Cortex of kidney (tissue), 1 donor: ENCODE measurements at places on chromosomes 6 and 20.

DNA sequence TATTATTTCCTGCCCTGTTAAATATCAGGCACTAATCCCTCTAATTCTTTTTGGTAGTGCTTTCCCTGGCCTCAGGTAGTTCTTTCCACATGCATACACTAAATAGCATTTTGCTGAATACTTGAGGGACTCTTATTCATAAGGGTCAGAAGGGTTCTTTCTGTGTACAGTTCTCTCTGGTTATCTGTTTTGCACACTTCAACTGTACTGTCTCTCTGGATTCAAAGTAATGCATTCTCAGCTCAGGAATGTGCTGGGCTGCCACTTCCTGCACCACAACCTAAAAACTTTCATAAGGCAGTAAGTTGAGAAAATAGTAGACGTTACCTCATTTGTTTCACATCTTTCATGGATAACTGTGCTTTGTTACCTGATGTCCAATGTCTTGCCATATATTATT, 32.1 kb downstream of the C6orf141 start:
- no peak for DNase-seq

- DNase-seq = no peak
Observed at GRCh38 chr6:34237722-34238584, 1.3 kb downstream of the HMGA1 start.

DNA sequence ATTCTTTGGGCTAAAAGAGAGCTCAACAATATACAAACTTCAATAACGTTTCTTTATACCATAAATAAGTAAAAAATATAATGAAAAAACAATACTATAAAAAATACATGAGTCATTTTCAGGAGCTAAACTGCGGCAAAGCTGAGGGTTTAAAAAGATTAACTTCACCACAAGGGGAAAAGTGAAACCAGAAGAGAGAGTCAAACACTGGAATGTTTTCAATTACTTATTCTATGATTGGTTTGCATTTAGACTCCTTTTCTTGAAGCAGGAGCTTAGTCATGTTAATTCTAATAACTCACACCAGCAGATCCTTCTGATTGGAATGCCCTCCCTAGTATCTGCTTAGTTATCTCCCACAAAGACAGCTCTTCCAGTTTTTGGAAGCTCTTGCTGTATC, 627.3 kb downstream of the UTRN start:
- DNase-seq = no peak

DNA sequence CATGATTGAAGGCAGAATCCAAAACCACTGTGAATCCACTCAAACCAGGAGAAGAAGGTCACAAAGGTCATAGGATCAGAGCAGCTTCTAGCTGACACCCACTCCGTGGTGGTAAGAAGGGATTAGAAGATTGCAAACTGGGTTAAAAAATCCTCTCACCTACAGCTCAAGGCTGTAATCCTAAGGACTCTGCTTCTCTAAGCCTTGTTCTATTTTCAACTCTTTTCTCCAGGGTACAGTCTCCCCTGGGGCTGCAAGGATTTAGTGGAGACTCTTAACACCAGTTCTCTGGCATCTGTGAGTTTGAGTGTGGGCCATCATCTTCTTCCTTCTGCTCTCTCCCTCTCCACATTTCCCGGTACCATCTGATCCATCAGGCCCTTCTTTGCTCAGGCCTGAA, at the start of gene GUCA1A:
Gene GUCA1A (plus strand): TSS at position 264 of the 400 bp plus-strand sequence. CDS start 250 bp downstream, outside the sequence.
- no peak for DNase-seq

DNA sequence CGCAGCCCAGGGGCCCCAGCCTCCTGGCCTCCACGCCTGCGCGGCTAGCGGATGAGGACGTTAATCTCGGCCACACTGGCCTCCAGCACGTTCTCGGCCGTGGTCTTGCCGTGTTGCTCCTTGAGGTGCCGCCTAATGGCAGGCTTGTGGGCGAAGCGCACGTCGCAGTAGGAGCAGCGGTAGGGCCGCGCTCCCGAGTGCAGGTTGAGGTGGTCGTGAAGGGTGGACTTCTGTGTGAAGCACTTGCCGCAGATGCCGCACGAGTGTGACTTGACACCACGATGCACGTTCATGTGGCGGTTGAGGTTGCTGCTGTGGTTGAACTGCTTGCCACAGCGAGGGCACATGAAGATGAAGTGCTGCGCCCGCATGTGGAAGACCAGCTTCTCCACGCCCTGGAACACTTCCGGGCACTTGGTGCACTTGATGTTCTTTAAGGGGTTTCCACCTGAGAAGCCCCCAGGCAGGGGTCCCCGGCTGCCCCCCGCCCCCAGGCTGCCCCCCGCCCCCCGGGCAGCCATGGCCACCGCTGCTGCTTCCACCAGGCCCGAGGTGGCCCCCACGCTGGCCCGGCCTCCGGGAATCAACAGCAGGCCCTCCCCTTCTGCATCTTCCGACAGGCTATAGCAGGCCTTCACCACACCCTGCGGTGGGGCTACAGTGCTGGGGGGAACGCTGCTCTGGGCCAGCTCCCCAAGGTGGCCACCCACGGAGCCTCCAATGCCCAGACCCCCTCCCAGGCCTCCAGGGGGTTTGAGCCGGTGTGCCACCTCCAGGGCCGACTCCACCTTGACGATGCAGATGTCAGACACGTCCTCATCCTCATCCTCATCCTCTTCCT, 1.8 kb downstream of the ZBTB12 start:
- DNase-seq = no peak

- no peak for DNase-seq
Observed at GRCh38 chr6:27251112-27251605, 3.7 kb downstream of the PRSS16 start.

- no peak for DNase-seq
Observed at GRCh38 chr20:38139977-38140753, 24.9 kb downstream of the TGM2 start.

DNA sequence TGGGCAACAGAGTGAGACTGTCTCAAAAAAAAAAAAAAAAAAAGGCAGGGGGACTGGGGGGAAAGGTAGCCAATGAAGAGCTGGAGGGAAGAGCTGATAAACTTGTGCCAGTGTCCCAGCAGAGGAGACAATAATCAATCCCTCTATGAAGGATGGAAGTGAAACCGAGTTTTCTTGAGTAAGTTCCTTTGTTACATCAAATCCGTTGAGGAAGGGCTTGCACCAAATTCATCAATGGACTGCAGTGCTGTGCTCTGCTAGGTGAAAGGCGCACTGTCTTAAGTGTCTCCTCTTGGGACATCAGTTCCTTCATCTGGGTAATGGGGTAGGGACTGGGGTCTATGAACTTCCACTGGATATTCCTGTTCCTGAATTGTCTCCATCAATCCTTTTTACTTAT, 3.0 kb upstream of the CRIP3 start:
- no peak for DNase-seq

- no peak for DNase-seq
Observed at GRCh38 chr6:119319694-119320093, 29.9 kb downstream of the MAN1A1 start.

DNA sequence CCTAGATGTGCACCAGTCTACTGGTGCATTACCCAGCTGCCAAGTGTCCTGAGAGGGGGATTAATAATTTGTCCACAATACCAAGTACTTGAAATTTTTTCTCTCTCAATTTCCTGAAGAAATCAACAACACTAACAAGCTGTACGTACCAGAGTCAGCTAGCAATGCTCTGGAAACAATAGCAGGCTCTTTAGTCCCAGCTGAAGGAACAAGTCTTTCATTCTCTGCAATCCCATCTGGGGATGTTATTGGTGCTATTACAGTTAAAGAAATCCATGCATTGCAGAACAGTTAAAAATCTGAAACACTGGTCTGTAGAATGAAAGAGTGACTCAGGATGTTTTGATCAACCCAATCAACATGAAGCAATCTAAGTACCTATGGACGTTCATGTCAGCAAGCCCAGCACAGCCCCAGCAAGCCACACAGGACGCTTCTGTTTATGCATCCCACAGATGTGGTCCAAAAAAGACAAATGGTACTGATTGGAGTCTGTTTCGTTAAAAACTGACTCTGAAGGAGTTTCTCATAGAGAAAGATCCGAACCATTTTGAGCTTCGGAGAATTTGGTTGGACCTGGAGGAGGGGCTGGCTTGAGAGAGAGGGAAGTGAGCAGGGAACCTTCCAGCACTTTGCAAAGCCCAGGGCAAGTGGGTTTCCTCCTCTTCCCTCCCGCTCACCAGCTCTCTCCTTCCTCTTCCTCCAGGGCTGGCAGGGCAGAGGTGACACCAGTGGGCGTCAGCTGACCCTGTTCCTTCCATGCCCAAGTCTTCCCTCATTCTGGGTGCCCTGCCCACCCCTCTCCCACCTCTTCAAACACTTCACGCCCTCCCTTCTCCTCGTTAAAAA, 11.9 kb downstream of the PRR18 start:
- DNase-seq = no peak

- no peak for DNase-seq
Observed at GRCh38 chr6:32637219-32637880, at the start of gene HLA-DQA1. Gene HLA-DQA1, plus strand, starts transcription at chr6:32637406. Its CDS starts 53 bp downstream, at chr6:32637459.

DNA sequence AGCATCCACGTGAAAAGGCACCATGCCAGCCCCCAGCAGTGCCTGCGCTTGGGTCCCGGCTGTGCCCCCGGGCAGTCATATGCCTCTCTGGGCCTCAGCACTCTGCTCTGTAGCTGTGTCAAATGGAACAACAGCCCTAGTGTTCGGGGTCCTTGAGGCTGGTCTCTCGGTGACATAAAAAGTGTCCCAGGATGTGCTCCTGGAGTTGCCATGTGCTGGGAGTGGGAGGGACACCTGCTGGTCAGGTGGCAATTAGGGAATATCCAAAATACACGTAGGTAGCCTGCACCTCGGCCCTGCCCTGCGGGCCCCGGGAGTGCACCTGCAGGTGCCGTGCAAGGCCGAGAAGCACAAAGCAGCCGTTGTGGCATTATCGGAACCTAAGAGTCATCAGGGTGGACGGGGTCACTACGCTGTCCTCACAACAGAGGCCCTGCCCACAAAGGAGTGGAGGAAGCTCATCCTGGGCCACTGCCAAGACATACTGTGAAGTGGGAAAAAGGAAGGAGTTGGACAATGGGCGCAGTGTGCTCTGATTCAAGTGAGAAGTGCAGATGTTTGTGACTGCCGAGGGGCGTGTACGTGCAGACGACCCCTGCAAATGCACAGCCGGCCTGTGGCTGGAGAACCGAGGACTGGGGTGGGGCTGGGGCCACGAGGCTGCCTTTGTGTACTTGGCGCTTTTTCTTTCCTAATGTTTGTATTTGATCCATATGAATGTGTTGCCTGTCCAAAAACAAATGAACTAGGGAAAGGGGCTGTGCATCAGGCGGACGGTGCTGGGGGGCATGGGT, 24.6 kb downstream of the SLCO4A1 start:
- no peak for DNase-seq

GRCh38 chr6:144758602-144759001, 473.5 kb downstream of the UTRN start:
- no peak for DNase-seq

DNA sequence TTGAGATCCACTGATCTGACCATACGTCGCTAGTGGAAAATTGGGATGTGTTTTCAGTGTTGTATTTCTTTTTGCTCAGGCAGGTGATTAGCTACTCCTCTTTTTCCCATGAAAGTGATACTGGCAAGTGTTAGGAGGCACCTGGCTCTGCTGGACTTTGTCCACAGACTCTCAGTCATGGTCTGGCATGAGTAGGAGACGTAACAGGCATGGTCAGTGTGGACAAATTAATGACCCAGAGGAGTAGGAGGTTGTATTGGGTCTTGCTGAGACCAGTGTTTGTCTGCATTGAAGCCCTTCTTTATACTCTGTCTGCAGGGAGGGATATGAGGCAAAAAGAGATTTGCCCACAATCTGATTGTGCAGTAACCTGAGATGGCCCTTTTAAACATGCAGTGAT, 178.7 kb downstream of the DTNBP1 start:
- DNase-seq = no peak

DNA sequence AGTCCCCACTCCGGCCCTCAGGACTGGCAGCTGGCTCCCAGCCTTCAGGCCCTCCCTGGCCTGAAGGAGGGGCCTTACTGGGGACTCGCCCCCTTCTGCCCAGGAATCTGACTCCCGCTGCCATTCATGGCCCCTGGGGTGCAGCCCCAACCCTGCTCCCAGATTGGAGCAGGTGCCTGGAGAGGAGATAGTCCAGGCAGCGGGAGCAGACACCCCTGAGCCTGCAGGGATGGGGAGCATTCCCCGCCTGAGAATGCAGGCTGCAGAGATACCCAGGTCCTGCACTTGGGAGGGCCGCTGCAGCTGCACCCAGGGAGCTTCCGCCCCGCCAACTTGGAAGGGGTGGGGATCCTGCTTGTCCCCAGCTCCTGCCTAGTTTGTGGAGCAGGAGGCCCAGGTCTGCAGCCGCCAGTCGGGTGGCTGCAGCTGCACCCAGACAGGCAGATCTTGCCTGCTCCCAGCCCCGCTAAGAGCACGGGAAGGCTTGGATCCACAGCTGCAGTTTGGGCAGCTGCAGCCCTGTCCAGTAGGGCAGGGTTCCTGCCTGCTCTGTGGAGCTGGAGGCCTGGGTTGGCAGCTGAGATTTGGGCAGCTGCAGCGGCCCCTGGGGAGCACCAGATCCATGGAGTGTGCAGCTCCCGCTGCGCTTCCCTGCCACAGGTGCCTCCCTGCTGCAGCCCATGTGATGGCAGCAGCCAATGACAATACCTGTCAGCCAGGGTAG, 5.2 kb downstream of the GTSF1L start:
- no peak for DNase-seq

DNA sequence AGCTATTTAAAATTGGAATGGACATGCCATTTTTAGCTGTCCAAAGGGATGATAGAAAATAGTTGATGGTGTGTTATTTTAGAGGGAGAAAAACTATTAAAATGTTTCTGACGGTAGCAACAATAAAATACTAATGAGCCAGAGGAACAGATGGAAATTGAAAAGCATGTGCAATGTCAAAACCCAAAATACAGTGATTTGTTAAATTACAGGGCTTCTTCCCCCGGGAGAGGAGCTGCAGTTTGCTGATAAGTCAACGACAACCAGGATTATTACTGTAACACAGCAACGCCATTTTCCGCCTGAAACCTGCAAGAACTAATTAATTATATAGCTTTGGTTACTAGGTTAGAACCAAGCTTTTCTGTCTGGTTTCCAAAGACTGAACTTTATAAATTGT, 179.6 kb upstream of the SPTLC3 start:
- no peak for DNase-seq

GRCh38 chr6:56714982-56715456, 72.3 kb upstream of the DST start:
- DNase-seq = no peak

GRCh38 chr6:96604420-96604819, 41.5 kb downstream of the FHL5 start:
- no peak for DNase-seq

- DNase-seq = no peak
Observed at GRCh38 chr6:156773476-156773875, 3.7 kb upstream of the ARID1B start.
